ENCODE measurements at places on chromosomes 2 and 18.

- DNase-seq, result no peak
These were observed 25.9 kb downstream of the LYPD6B start for GRCh38 chr2:149064365-149064841.

DNA sequence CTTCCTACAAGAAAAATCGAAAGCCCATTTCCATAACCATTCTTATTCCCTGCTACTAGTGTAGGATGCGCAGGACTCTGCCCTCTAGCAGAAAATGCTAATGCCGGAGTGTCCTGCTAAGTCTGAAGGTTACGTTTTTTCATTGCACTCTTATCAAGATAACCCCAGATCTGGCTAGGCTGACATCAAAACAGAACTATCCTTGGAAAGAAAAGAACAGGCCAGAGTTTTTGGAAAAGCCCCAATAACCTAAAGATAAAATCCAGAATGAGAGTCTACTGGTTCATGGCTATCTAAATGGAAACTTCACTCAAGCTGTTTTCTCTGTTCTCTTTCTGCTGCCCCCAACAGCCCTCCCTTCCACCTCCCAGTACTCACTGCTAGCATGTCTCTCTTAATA is 913 bp downstream of the RNF152 start:
- DNase-seq, result no peak

- no peak for DNase-seq
These were observed 810.9 kb downstream of the CPS1 start for GRCh38 chr2:211367293-211367692.

- no peak for DNase-seq
These were observed 1.6 kb downstream of the NMUR1 start for GRCh38 chr2:231528636-231529030.

DNA sequence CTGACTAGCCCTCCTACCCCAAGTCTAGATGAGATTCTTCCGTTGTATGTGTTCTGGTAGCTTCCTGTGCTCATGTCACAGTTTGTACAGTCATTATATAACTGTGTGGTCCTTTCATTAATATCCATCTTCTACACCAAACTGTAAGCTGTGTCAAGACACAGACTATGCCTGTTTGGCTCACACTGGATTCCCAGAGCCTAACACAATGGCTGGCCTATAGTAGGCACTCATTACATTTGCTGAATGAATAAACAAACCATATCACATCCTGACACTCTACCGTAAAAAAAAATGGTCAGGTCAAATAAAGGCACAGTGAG is 72.6 kb downstream of the ANKRD44 start:
- no peak for DNase-seq

GRCh38 chr2:229454934-229455631 is 184.0 kb upstream of the PID1 start:
- peak; percentile 12 for DNase-seq

GRCh38 chr18:65974758-65975157 is 223.9 kb downstream of the CDH7 start:
- DNase-seq, result no peak

GRCh38 chr18:46809145-46809544 is 52.3 kb upstream of the ST8SIA5 start:
- no peak for DNase-seq

- no peak for DNase-seq
These were observed 273.2 kb upstream of the RGPD4 start for GRCh38 chr2:107553539-107553938.

GRCh38 chr2:150733051-150733618 is 245.7 kb upstream of the RND3 start:
- no peak for DNase-seq

- no peak for DNase-seq
These were observed 85.2 kb downstream of the EML6 start for GRCh38 chr2:54808661-54809060.

DNA sequence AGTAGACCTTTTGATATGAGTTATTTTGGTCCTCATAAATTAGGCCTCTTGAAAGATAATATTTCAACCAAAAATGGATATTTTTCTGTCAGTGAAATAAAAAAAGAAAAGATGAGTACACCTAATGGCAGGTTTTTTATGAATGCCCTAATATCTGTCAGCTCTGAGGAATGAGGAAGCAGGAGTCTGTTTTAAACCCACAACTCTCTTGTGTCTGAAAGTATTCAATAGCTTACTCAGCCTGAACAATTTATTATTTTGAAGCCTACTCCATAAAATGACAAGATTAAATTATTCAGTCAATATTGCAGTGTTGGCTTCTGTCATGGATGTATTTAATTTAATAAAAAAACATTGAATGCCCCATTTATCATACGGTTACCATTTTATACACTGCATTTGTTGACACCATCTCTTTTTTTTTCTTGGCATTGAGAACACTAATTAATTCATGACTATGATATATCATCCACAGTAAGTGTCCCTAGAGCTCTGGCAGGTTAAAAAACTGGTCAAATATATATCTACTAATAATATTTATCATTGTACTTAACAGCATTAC is 548.2 kb downstream of the CBLN2 start:
- no peak for DNase-seq

- no peak for DNase-seq
These were observed 71.3 kb upstream of the FN1 start for GRCh38 chr2:215507136-215507535.

DNA sequence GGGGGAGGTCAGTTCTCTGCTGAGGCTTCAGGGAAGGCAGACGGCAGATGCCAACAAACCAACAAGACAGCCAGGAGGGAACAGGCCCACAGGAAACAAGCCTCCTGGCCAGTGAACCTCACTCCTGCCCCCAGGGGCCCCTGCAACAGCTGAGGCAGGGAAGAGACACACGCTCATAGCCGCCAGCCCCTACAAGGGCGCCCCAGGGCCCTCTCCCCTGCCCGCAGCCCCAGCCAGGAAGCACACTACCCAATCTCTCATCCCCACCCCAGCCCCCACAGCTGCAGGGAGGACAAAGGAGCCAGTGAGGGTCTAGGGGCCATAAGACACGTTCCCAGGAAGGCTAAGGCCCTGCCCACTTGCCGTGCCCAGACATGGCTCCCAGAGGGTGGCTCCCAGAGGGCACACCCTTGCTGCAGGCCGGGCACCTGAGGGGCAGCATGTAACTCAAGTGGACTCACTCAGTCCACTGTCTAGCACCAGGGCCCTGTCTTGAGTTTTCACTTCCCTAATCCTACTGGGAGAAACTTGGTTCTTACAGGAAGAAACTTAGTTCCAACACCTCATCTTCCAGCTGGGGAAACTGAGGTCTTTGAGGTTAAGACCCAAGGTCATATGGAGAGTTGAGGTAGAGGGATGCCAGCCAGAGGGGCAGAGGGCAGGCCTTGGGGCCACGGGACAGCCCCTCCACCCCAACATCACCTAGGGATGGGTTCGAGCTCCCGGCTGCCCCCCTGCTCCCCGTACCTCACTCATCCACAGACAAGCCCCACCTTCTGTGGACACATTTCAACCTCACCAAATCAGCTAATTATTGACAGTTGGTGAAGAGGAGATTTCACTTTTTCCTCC is 37.3 kb downstream of the EMX1 start:
- no peak for DNase-seq

DNA sequence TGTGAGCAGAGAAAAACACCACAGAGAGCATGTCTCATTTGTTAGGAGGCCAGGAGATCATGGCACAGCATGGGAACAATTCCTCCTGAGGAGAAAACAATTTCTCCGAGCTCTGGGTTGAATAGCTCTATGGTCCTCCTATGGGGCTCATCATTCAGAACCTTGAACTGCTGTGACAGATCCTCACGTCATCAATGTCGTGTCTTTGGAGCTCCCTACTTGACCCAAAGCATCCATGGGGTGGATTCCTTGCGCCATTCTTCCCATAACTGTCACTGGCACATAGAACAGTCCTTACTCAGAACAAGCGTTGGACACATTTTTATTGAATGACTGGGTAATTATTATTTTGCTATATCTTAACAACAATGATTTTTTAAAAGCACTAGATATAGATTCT is 15.8 kb upstream of the TCF4 start:
- DNase-seq, result no peak

- no peak for DNase-seq
These were observed 9.2 kb downstream of the SLC4A5 start for GRCh38 chr2:74333896-74334586.

DNA sequence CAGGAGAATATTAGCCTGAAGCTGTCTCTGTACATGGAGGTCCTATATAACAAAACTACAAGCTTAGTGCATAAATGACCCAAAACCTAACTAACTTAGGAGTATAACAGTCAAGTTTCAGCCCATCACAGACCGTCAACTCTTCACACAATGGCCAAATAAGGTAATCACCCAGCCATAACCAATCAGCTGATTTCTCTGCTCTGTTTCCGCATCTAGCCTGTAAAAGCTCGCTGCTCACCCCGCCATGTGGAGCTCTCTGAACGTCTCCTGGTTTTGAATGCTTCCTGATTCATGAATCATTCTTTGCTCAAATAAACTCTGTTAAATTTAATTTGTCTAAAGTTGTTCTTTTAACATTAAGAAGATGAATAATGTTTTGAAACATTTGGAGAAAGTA is 593.6 kb downstream of the TMX3 start:
- DNase-seq, result no peak

DNA sequence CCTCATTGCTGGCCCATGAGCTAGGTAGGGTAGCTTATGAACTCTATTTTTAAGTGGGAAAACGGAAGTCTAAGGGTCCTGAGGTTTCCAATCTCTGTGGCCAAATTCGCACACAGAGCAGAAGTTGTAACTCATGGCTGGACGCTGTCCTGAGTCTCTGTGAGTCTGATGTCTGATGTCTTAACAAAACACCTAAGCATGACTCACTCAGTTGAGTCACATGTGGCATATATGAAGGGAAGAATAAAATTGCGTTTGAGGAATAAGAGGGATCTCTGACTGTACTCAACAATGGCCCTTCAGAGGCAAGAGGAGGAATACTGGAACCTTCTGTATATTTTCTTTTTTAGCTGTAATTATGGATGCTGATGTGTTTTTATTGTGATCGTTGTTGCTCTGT is 569.7 kb downstream of the RIT2 start:
- no peak for DNase-seq

DNA sequence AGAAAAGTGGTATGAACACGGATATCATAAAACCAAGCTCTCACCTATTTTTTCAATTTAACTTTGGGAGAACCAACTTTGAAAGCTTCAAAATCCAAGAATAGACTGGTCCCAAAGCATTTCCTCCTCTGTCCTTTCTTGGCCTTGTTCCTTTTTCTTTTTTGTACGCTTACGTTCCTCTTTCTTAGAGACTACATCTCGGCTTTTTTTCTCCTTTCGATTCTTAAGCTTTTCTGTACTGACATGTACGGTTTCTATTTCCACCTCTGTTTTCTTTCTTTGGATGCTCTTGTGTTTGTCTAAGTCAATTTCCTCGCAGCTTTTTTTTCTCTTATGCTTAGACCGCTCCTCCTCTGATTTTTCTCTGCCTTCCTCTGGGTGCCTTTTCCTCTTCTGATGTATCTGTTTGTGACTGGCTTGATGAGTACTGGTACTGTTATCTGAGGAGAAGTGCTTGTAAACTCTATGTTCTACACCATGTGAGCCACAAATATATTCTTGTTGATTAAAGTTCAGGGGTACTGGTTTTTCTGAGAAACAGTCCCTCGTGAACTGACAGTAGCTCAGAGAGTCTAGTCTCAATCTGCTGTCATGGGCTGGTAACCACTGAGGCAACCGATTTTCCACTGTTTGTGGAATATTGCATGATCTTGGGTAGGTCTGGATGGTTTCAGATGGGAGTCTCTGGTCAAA is 11.5 kb upstream of the RNU2-63P start:
- no peak for DNase-seq

DNA sequence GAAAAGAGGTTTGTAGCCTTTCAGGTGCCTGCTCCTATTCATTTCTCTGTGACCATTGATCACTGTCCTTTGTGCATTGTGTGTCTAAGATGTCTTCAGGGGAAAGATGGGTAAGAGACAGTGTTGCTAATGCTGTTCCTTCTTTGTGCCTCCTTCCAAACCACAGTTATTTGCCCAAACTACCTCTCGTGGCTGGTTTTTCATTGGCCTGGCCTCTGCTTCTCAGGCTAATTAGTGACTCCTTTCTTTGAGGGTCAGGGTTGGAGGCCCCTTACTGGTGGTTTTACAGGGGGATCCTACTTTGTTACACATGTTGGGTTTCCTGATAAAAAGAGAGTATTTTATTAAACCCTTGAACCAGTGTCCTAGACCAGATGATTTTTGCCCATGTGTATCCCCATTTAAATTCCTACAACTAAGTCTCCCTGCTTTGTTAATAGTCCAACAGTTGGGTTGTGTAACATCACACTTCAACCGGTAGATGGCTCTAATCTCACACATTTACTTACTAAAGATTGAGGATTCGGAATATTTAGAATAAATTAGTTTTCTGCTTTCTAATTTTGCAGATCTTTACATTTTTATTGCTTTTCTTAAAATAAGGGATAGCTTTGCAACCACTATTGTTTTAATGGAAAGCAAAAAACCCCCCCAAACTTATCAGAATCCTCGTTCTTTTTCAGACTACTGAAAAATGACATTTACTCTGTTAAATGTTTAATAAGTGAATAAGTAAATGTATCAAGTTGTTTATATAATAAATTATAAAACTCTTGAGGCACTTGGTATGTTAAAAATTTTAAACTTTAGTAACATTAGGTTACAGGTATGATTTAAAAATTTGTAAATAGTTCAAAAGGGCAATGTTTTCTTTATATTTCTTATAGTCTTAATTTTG is 2.4 kb downstream of the MARS2 start:
- DNase-seq, result no peak

- DNase-seq, result no peak
These were observed 28.7 kb upstream of the ZEB2 start for GRCh38 chr2:144548532-144549191.

GRCh38 chr2:166516712-166517303 is 22.8 kb upstream of the SCN7A start:
- no peak for DNase-seq

DNA sequence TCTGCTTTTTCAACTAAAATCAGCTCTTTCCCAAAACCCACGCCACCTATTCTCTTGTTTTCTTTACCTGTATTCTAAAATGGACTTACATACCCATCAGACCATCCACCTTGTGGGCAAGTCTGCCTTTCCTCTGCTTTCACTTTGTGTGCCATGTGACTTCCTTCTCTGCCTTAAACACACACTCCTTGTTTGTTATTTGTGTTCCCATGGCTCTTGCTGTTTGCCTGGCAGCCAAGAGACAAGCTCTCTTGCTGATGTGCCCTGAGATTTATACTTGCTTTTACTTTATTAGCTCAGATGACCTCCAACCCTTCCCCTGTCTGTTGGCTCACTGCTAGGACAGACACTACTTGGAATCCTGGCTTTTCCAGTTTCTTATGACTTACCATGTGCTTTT is 309.7 kb upstream of the LRRTM4 start:
- no peak for DNase-seq

- no peak for DNase-seq
These were observed 22.2 kb downstream of the SP3 start for GRCh38 chr2:173942861-173943523.

GRCh38 chr2:79025421-79025820 is at the start of gene REG3G:
Gene REG3G, plus strand, starts transcription at chr2:79025702. Its CDS starts 392 bp downstream, at chr2:79026094.
- DNase-seq, result no peak

- DNase-seq, result no peak
These were observed 5.5 kb downstream of the NHEJ1 start for GRCh38 chr2:219155054-219155644.

- no peak for DNase-seq
These were observed 7.8 kb downstream of the HS1BP3 start for GRCh38 chr2:20643060-20643459.
